ENCODE measurements at places on chromosomes 1 and 21.
A peak's percentile ranks its signal among the peaks of the same experiment; 100 is the strongest.

- DNase-seq, result no peak
Measured at GRCh38 chr1:92123868-92124267, 43.7 kb downstream of the BTBD8 start.

DNA sequence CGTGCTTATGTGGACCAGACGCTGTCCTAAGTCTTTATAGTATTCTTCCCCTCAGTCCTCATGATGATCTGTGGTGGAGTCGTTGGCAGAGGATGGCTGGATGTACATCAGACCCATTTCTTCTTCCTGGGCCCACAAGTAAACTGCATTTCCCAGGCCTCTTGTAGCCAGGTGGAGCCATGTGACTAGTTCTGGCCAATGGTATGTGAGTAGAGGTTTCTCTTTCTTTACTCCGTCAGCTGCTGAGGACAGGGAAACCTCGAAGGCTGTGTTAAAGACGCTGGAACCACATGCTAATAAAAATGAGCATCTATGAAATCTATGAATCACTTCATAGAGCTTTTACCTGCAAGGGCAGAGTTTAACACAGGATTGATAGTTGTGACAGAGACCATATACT is 18.7 kb upstream of the ZNF362 start:
- no peak for DNase-seq

- DNase-seq, result no peak
Measured at GRCh38 chr1:225879521-225880221, 2.5 kb downstream of the TMEM63A start.

GRCh38 chr1:24502709-24503058 is at the start of gene RCAN3:
TSS of gene RCAN3 (plus strand) at chr1:24502836. CDS start at chr1:24514373, 11,537 bp downstream.
- DNase-seq, result peak; percentile 80

- no peak for DNase-seq
Measured at GRCh38 chr1:161119092-161119903, 1.4 kb downstream of the NIT1 start.

GRCh38 chr1:92695104-92695503 is 89.8 kb downstream of the EVI5 start:
- no peak for DNase-seq

DNA sequence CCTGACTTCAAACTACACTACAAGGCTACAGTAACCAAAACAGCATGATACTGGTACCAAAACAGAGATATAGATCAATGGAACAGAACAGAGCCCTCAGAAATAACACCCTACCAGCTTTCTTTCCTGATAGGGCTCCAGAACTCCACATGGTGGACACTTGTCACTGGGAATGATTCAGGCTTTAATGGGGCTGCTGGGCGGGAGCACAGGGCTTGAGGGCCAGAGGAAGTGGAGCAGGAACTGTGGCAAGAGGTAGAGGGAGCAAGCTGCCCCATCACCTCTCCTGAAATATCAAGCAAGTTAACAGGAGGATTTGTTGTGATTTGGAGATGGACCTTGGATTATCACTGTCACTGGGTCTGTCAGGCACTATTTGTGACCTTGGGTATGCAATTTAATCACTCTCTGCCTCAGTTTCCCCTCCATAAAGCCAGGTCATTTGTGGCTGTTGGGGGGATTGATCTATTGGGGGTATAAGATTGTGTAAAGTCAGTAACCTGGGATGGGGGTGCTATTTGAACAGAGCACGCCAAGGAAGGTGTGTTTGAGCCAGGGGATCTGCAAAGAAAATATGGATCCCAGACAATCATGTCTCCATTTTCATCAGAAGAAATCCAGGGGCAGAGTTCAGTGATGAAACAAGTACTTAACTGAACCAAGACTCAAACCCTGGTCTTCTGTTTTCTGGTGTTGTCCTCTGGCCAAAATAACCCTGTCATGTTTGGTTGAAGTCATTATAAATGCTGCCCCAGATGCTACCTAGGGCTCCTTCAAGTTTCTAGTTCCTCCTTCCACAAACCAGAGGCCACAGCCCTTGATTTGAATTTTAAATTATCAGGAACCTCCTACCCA is 25.2 kb downstream of the ETS2 start:
- no peak for DNase-seq

DNA sequence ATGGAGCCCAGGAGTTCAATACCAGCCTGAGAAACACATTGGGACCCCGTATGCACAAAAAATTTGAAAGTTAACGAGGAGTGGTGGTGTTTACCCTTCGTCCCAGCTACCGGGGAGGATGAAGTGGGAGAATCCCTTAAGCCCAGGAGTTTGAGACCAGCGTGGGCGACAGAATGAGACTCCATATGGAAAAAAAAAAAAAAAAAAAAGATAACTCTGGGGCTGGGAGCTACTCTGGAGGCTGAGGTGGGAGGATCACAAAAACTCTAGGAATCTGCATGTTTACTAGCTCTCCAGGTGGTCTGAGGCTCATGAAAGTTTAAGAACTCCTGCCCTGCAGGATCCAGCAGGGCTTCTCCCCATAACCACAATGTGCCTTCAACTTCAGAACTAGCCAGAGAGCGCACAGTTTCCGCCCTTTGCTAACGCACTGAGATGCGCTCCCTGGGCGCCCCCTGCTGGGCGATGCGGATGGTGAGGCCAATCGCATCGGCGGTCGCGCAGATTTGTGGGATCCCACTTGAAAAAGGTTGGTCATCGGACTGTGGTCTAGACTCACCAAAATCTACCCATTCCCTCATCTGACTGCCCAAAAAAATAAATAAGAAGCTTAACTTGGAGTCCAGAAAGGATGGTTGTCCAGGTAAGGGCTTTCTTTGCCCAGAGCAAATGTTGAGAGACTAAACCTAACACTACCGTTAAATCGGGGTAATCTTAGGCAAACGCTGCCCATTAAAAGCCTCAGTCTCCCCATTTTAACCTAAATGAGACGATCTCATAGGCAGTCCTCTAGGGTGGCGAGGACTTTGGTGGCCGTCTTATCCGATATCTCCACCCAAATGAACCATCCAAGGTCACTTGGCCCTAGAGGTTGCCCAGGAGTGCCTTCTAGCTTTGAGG is 8.8 kb downstream of the ZNF683 start:
- DNase-seq, result peak; percentile 6

- no peak for DNase-seq
Measured at GRCh38 chr1:4126731-4127591, 226.9 kb upstream of the C1orf174 start.

DNA sequence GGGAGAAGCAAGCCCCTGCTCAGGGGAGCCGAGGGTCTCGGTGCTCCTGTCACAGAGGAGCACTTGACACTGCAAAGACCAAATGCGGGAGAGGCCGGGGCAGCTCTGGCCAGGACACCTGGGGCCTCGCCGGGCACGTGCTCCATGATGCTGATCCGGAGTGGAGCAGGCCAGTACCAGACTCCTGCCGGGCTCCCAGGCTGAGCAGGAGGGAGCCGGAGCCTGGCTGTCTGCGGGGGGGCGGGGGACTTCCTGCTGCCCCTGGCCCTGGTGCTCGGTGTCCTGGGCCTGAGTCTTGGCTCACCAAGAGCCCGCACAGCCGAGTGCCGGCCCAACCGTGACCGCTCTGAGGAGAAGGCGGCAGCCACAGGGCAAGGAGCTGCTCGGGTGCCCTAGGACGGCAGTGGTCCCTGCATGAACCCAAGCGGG is 38.5 kb upstream of the TMEM52 start:
- no peak for DNase-seq

DNA sequence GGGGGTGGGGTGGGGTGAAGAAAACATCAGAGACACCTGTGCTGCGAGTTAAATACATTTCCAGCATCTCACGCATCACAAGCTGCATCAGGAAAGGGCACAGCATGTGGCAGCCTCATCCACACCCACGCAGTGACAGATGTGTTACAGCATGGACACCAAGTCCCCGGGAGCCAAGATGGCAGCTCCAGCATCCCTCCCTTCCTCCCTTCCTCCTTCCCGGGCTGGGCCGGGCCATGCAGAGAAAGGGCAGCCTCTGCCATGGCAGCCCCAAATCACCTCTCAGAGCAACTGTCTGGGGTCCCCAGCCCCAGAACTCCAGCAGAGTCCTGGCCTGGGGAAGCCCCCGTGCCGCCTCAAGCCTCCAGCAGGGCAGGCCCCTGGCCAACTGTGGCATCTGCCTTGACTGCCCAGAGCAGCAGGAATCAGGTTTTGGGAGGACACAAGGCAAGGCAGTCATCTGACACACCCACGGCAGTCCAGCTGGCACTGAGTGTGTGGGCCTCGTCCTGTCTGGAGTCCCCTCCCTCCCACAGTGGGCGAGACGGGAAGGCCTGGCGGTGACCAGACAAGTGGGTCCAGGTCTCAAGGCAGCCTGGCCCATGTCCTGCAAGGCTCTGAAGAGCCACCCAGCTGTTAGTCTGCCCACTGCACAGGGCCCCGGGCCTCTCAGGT is 6.2 kb downstream of the SMIM1 start:
- no peak for DNase-seq

DNA sequence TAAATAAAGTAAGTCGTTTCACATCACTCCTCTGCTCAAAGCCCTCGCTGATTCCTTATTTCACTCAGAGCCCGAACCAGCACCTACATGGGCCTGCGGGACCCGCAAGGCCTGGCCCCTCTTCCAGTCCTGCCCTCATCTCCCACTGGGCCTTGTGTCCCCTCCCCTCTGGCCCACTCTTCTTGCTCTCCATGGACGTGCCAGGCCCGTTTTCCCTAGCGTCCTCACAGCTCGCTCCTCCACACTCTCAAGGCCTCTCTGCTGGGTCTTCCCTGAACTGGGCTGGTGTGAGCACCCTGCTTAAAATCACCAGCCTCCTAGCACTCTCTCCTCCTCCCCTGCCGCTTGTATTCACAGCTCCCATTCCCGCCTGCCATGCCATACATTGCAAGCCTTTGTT is 237.9 kb downstream of the FOXD2 start:
- no peak for DNase-seq

- no peak for DNase-seq
Measured at GRCh38 chr1:221689138-221689537, 52.8 kb downstream of the DUSP10 start.

DNA sequence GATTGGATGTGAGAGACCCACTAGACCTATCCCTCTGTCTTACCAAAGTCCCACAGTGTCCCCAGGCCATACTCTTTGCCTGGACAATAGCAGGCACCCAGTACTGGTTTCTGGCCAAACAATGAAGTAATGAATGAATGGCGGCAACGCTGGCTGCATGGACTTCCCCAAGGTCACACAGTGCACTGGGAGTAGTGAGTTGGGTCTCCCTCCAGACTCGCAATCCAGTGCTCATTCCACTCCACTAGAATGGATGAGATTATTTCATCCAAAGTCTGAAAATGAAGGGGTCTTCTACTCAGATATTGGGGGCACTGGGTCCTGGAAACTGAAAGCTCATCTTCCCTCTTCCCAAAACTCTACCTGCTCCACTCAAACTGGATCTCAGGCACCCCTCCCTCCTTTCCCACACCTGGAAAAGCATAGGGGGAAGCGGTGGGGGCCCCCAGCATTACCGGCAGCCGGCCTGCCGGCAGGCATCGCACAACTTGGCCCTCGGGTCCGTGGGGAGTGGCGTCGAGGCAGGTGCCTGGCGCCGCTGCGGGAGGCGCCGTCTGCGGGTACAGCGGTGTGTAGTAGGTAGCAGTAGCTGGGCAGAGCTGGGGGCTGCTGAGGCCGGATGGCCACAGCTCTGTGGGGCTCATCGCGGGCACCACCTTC is 816 bp downstream of the E2F2 start:
- peak; percentile 69 for DNase-seq

DNA sequence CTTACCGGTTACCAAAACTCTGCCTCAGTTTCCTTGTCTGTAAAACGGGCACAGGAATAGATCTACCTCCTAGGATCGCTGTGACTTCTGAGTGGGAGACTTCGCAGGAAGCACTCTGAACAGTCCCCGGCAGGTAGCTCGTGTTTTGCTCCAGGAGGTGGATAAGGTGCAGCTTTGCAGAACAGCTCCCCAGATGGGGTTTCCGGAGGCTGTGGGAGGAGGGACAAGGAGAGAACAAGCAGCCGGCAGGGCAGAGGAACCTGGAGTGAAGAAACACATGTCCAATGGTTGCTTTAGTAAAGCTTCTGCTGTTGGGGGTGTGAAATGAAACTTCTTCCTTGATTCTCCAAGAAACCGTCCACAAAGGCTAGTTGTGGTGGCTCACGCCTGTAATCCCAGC is 95.5 kb upstream of the TARDBP start:
- no peak for DNase-seq

GRCh38 chr1:42348498-42348897 is 13.5 kb upstream of the FOXJ3 start:
- DNase-seq, result peak; percentile 41

- no peak for DNase-seq
Measured at GRCh38 chr1:182714546-182714945, 30.2 kb upstream of the RGS8 start.

GRCh38 chr1:182170891-182171461 is 109.5 kb upstream of the ZNF648 start:
- no peak for DNase-seq

- no peak for DNase-seq
Measured at GRCh38 chr1:194598098-194598497, 1411.7 kb upstream of the B3GALT2 start.

DNA sequence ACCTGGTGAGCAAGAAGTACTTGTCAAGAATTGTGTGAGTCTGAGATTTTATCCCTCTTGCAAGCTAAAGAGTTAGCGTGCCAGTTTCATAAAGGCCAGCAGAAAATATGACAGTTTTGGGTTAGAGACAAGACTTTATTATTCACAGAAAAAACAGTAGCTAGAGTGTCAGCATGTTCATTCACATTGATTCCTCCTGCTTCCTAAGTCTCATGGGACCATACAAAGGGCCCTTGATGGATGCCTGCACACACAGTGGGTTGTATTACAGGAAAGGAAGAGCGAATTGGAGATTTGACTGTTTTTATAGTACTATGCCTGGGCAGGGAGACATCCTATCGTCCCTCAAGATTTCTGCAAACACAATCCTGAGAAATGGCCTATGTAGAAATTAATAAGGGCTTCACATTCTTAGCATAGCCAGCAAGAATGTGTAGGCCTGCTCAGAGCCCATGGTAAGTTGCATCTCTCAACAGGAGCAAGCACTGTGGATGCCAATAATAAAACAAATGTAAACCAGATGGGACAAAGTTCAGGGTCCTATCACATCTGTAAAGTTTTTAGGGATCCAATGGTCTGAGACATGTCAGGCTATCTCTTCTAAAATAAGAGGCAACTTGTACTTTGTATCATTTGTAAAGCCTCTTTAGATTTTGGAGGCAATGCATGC is 4.0 kb upstream of the ASPM start:
- no peak for DNase-seq

DNA sequence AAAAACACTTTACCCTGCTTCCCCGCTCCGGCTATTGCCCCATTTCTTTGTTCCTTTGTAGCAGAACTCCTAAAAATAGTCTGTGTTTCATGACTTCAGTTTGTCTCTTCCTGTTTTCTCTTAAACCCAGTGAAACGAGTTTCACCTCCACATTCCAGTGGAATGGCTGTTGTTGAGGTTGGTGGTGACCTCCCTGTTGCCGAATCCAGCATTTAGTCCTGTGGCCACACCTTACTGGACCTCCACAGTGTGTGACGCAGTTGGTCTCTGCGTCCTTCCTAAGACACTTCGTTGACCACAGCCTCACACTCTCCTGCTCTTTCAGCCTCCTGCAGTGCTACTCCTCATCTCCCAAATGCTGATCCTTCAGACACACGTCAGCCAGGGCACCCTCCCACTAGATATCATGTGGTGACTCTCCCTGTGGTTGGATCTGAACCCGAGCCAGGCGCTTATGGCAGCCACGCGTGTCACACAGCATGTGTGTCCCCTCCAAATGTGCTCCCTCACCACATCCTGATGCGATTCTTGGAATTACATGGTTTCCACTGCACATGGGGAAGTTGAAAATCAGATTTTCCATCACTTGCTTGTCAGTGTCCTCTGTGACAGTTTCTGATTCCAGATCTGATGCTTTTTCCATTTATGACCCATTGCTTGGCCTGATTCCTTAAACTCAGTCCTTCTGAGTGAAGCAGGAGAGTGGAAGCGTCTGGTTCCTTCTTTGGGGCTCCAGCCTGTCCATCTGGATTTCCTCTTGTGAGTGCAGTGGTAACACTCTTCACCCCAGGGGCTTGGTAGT is 99.1 kb upstream of the ARTN start:
- no peak for DNase-seq

Data from NCI-H1092 treated with DMSO at 0.1 percent for 48 hours (cell line).